ENCODE measurements at places on chromosomes 11 and 22.

DNA sequence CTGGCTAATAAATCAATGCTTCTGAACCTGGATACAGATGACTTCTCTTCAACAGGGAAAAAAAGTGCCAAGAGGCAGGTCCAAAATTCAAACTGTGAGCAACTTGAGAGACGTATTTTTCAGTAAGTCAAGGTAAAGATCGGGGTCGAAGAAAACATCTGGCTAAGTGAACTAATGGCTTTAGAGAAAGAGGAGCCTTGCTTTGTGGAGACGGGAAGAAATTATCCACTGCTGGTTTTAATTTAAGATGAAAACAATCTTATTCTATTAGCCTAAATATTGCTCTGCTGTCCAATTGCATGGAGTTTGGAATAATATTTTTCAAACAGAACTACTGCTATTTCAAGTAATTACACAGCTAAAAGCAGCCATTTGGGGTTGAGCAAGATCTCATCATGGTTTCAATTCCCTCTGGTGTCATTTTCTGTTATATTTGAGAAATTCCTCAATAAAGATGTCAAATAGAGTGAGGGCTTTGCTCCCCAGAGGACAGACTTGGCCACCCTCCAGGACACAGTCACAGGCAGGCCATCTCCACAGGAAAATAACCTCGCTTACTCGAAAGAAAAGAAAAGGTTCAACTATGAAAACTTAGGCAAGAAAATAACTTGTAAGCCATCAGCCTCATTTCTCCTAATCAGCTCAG lies 29.8 kb downstream of the SCUBE1 start:
- peak; percentile 53 for DNase-seq

GRCh38 chr22:50733521-50734342 lies 4.3 kb upstream of the ACR start:
- DNase-seq: no peak

GRCh38 chr11:34064291-34064690 lies 12.8 kb downstream of the CAPRIN1 start:
- DNase-seq: no peak

GRCh38 chr11:105968021-105968697 lies 53.9 kb downstream of the MSANTD4 start:
- DNase-seq: no peak

DNA sequence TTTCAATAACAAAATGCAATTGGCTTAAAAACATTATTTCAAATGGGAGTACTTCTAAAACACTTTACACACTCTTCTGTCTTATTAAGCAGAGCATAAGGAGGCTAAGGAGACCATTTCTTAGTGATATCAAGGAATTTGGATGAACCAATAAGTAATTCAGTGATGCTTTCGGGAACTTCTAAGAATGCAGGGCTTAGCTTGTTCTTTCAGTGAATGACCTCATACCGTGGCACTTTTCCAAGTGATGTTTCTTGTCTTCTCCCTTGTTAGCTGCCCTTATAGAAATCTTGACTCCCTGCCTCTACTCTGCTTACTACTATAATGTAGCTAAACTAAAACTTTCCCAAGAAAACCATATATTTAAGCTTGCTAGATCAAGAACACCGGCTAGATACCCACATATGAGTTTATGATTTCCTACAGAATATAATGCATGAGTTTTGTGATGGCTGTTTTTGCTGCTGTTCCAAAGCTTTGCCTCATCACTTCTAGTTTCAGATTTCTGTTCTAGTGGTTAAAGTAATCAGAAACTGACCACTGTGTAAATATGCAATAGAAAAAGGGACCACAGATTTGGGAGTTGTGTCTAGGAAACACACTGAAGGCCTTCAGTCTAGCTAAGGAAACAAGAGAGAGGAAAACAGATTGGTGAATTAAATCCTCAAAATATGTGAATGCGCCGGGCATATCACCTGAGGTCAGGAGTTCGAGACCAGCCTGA lies 37.5 kb upstream of the STK33 start:
- no peak for DNase-seq

GRCh38 chr11:3085052-3085451 lies 27.8 kb upstream of the CARS1 start:
- no peak for DNase-seq

Measured in gastrocnemius medialis (tissue), 4 donors.